Upper lobe of right lung (tissue), 1 donor: ENCODE measurements at places on chromosomes 4 and X. TPM values are rescaled to one million over a fixed set of nuclear protein-coding genes. Genes with fewer than 3 reads are reported as not detected.

- no peaks in the 10 kb centered on the region for H3K36me3 ChIP-seq
- H3K4me3 ChIP-seq, result no peak overlapping the region
- no peak for DNase-seq
- H3K4me1 ChIP-seq, result no peaks in the 10 kb centered on the region
- H3K27me3 ChIP-seq, result peaks cover 68% of the 10 kb centered on the region
- no peak overlapping the region for H3K27ac ChIP-seq
Measured at GRCh38 chr4:579543-580175, 3.6 kb upstream of the TMEM271 start.

- H3K27ac ChIP-seq, result no peak overlapping the region
- no peaks in the 10 kb centered on the region for H3K36me3 ChIP-seq
- no peak overlapping the region for H3K4me3 ChIP-seq
- no peak for DNase-seq
- H3K4me1 ChIP-seq, result no peaks in the 10 kb centered on the region
Measured at GRCh38 chr4:91267543-91267942, 1036.2 kb upstream of the GRID2 start.

CFAP47 gene
- not detected for total RNA-seq

MAGEB17 gene
- not detected for total RNA-seq

GRCh38 chr4:153539422-153539821 is 73.3 kb downstream of the TMEM131L start:
- H3K4me1 ChIP-seq, result peaks cover 20% of the 10 kb centered on the region
- H3K36me3 ChIP-seq, result no peaks in the 10 kb centered on the region
- no peak overlapping the region for H3K27ac ChIP-seq

- H3K4me1 ChIP-seq, result peaks cover 3% of the 10 kb centered on the region
- no peaks in the 10 kb centered on the region for H3K36me3 ChIP-seq
- no peak overlapping the region for H3K27ac ChIP-seq
- H3K4me3 ChIP-seq, result no peak overlapping the region
Measured at GRCh38 chrX:40950546-40950945, 134.7 kb upstream of the USP9X start.

DNA sequence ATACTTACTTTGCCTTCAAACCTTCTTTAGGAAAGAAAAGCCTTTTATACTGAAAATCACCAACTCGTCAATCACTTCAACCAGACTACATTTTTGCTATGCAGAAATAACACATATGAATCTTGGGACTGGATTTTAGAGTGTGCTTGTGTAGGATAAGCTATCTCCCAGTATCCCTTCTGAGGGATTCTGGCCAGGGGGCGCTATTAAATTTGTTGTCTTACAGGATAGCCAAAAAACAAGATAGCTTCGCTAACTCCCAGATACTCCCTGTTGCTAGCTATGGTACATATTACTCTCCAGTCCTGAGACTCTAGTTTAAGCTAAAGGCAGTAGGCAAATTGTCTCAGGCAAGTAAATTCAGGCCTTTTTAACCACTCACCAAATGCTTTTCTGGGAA is 167.2 kb downstream of the LHFPL1 start:
- DNase-seq, result no peak
- no peak overlapping the region for H3K27ac ChIP-seq
- no peaks in the 10 kb centered on the region for H3K4me1 ChIP-seq
- no peaks in the 10 kb centered on the region for H3K27me3 ChIP-seq
- H3K36me3 ChIP-seq, result no peaks in the 10 kb centered on the region

PCDH7 gene
- total RNA-seq, result 8.0 TPM

F11 gene
- 24.7 TPM for total RNA-seq

DNA sequence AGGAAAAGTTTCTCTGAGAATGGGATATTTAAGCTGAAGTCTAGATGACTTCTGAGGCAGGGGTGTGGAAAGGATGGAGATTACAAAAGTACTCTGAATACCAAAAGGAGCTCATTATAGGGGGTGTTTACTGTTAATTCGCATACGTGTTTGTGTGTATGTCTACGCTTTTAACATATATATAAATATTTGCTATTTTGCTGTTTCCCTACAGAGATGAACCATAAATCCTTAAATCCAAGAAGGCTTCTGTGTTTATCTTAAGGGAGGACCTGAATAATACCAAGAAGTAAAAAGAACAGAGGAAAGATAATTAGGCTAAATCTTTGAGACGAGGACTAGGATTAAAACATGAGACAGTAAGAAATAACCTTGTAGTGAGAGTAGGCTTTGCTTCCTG is 166.0 kb downstream of the ARAP2 start:
- H3K4me3 ChIP-seq, result no peak overlapping the region
- peaks cover 39% of the 10 kb centered on the region for H3K36me3 ChIP-seq
- H3K27ac ChIP-seq, result no peak overlapping the region
- DNase-seq, result no peak

GRCh38 chrX:63784902-63785707 is at the start of gene ARHGEF9:
Gene ARHGEF9, minus strand, starts transcription at chrX:63785214. Its CDS starts 69 bp downstream, at chrX:63785145.
- no peaks in the 10 kb centered on the region for H3K36me3 ChIP-seq
- no peak within 1 kb of the TSS for H3K27ac ChIP-seq
- no peaks in the 10 kb centered on the region for H3K4me1 ChIP-seq
- no peaks in the 10 kb centered on the region for H3K27me3 ChIP-seq
- no peak for DNase-seq

- no peak for DNase-seq
- H3K4me3 ChIP-seq, result no peak overlapping the region
- H3K27me3 ChIP-seq, result no peaks in the 10 kb centered on the region
- H3K27ac ChIP-seq, result no peak overlapping the region
- no peaks in the 10 kb centered on the region for H3K4me1 ChIP-seq
Measured at GRCh38 chr4:31458813-31459212, 738.6 kb downstream of the PCDH7 start.

DNA sequence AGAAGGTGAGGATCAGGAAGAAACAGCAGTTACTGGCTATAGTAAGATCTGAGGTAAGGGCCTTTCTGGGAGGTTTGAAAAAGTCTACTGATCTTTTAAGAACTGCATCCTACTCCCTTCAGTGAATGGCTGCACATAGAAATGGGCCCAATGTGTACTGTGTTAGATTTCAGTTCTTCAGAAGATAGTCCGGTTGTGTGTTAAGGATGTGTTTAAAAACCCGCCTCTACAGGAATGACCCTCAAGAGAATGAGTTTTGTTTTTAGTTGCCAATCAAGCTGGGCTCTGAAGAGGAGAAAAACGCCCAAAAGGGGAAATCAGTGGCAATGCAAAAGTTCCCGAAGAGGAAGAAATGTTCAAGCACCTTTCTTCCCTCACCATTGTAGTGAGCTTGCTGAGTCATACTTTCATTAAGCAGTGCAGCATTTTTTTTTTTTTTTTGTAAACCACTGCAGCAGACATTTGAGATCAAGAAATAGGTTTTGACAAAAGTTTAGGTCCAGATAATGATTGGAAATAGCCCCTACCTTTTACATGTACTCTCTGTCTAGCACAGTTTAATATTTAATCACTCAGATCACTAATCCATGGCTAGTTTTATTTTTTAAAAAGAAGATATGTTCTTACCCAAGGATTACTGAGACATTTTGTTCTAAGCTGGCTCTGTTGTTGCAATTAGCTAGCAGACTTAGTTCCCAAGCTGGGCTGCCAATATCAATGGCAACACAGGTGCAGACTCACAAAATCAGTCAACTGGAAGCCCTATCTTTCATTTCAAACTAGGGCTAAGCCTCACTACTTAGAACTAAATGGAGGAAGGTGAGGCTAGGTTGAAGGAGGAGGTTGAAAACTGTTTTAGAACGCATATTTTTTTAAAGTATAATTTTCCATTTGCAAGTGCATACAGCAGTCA is 7.0 kb upstream of the TRPC5OS start:
- H3K36me3 ChIP-seq, result no peaks in the 10 kb centered on the region
- no peaks in the 10 kb centered on the region for H3K27me3 ChIP-seq
- H3K27ac ChIP-seq, result no peak overlapping the region
- H3K4me3 ChIP-seq, result no peak overlapping the region

NR3C2 gene
- 25.9 TPM for total RNA-seq

DNA sequence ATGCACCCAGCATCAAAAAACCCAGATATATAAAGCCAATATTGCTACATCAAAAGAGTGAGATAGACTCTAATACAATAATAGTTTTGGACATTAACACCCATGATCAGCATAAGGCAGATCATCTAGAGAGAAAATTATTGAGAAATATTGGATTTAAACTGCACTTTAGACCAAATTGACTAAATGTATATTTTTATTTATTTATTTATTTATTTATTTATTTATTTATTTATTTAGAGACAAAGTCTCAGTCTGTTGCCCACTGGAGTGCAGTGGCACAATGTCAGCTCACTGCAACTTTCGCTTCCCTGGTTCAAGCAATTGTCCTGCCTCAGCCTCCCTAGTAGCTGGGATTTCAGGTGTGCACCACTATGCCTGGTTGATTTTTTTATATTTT is 193.0 kb downstream of the KLHL4 start:
- no peak overlapping the region for H3K4me3 ChIP-seq
- H3K27me3 ChIP-seq, result no peaks in the 10 kb centered on the region
- no peaks in the 10 kb centered on the region for H3K36me3 ChIP-seq
- no peak for DNase-seq

- no peaks in the 10 kb centered on the region for H3K27me3 ChIP-seq
- no peak overlapping the region for H3K4me3 ChIP-seq
- no peaks in the 10 kb centered on the region for H3K36me3 ChIP-seq
Measured at GRCh38 chr4:133668061-133668851, 519.2 kb downstream of the PCDH10 start.

GRCh38 chrX:95729401-95729800 is 955.2 kb upstream of the DIAPH2 start:
- no peaks in the 10 kb centered on the region for H3K4me1 ChIP-seq
- H3K27me3 ChIP-seq, result no peaks in the 10 kb centered on the region
- DNase-seq, result no peak
- no peaks in the 10 kb centered on the region for H3K36me3 ChIP-seq

GAGE13 gene
- not detected for total RNA-seq

TCP11X1 gene
- not detected for total RNA-seq

GRCh38 chr4:77636902-77637301 is 31.3 kb downstream of the CXCL13 start:
- H3K36me3 ChIP-seq, result no peaks in the 10 kb centered on the region
- H3K27ac ChIP-seq, result no peak overlapping the region
- DNase-seq, result no peak
- no peaks in the 10 kb centered on the region for H3K27me3 ChIP-seq
- no peaks in the 10 kb centered on the region for H3K4me1 ChIP-seq
- H3K4me3 ChIP-seq, result no peak overlapping the region

- H3K4me1 ChIP-seq, result no peaks in the 10 kb centered on the region
- H3K4me3 ChIP-seq, result no peak overlapping the region
- no peaks in the 10 kb centered on the region for H3K36me3 ChIP-seq
- no peak overlapping the region for H3K27ac ChIP-seq
Measured at GRCh38 chr4:133124746-133125145, 24.3 kb upstream of the PCDH10 start.
